A549 treated with dexamethasone at 1 μM for 4 hours (cell line): ENCODE measurements at places on chromosomes 13 and 19. TPM values are rescaled to one million over a fixed set of nuclear protein-coding genes. Genes with fewer than 3 reads are reported as not detected.

ZNF574 gene
- total RNA-seq, result 27.5 to 39.1 TPM (median 36.6 TPM) in 5 replicates

ETV2 gene
- total RNA-seq, result 1.3 to 3.2 TPM (median 2.8 TPM) in 5 replicates

NDUFA13 gene
- total RNA-seq, result 131 to 208 TPM (median 148 TPM) in 5 replicates

AP3D1 gene
- 56.3 to 87.5 TPM (median 80.0 TPM) in 5 replicates for total RNA-seq

CGB1 gene
- 0.14 TPM in 1 of 5 replicates, not detected in the others for total RNA-seq

PDX1 gene
- 0.06 to 0.12 TPM (median 0.08 TPM) in 5 replicates for total RNA-seq

NLRP4 gene
- total RNA-seq, result not detected in 5 replicates

HSD17B14 gene
- total RNA-seq, result 12.1 to 15.5 TPM (median 13.1 TPM) in 5 replicates

IRS2 gene
- total RNA-seq, result 39.4 to 74.0 TPM (median 60.7 TPM) in 5 replicates

PCP2 gene
- not detected in 5 replicates for total RNA-seq

FBXL3 gene
- total RNA-seq, result 16.1 to 22.0 TPM (median 18.3 TPM) in 5 replicates

LILRA6 gene
- total RNA-seq, result 0.06 to 0.08 TPM in 2 of 5 replicates, not detected in the others

RNASEH2A gene
- 40.0 to 50.4 TPM (median 46.5 TPM) in 5 replicates for total RNA-seq

ZSCAN18 gene
- 1.3 to 3.6 TPM (median 2.2 TPM) in 5 replicates for total RNA-seq

OR7A17 gene
- not detected in 5 replicates for total RNA-seq

TPTE2 gene
- total RNA-seq, result not detected in 5 replicates

TLE5 gene
- 201 to 271 TPM (median 270 TPM) in 5 replicates for total RNA-seq

PINLYP gene
- 0.12 to 0.39 TPM (median 0.25 TPM) in 3 of 5 replicates, not detected in the others for total RNA-seq

YJEFN3 gene
- total RNA-seq, result 0.94 to 4.2 TPM (median 3.4 TPM) in 5 replicates

ZNF805 gene
- total RNA-seq, result 1.5 to 2.8 TPM (median 2.3 TPM) in 5 replicates

ELSPBP1 gene
- not detected in 5 replicates for total RNA-seq

JOSD2 gene
- 60.1 to 72.6 TPM (median 68.8 TPM) in 5 replicates for total RNA-seq

ZNF776 gene
- 5.5 to 6.9 TPM (median 5.6 TPM) in 5 replicates for total RNA-seq

ZNF667 gene
- not detected in 5 replicates for total RNA-seq

APC2 gene
- 0.87 to 1.9 TPM (median 1.6 TPM) in 5 replicates for total RNA-seq

FOXA3 gene
- 0.51 to 0.93 TPM (median 0.73 TPM) in 5 replicates for total RNA-seq

ZNF723 gene
- not detected in 5 replicates for total RNA-seq

LMTK3 gene
- total RNA-seq, result 2.2 to 5.3 TPM (median 4.8 TPM) in 5 replicates

TMEM272 gene
- not detected in 5 replicates for total RNA-seq

SMIM17 gene
- 0.09 to 0.11 TPM in 2 of 5 replicates, not detected in the others for total RNA-seq
